ENCODE measurements at places on chromosomes 1 and 21.

DNA sequence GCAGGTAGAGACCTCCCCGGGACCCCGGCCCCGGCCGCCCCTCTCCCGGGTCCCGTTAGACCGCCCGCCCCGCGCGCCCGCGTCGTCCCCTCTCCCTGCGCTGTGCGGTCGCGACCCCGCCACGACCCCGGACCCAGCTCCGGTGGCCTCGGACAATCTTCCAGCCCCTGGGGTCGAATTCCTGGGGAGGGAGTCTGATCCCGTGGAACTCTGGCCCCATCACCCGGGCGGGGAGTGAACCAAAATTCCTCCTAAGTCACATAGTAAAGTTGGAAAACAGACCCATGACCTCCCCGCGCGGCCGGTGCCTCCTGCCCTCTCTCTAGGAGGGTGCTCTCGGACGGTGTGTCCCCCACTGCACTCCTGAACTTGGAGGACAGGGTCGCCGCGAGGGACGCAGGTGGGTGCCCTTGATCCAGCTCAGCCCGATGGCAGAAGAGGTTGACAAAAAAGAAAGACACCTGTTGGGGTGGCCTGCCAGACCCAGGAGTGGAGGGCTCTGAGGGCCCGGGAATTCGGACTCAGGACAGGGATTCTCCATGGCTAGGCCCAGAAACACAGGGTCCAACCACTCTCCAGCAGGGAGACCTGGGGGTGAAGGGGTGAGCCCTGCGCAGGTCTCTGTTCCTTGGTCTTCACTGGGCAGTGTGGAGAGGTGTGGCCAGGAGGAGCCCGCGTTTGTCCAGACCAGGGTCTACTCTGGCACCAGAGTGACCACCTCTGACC, 451 bp downstream of the ADAMTSL4 start:
- DNase-seq: no peak

DNA sequence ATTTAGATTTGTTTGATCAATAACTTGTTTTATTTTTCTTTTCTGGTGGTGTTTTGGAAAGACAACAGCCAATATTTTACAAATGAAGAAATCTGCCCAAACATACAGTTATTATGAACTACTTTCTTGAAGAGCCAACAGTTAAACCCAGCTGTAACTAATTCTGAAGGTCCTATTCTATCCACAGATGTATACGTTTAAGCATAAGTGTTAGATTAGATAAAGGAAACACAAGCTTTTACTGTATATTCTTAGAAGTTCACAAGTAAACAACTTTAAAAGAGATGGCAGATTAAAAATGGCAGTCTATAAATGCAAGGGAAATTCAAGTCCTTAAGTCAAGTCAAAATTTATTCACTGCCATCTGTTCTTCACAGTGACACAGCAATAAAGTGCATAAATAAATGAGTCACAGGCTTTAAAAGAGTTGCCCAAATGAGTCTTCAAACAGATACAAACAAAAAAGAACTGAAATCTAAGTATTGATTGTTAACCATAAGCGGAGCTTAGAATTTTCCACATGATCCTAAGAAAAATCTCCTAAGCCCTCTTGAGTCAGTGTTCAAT, 49.9 kb upstream of the KCNH1 start:
- no peak for DNase-seq

GRCh38 chr1:42847721-42848460, 1.5 kb downstream of the ZNF691 start:
- no peak for DNase-seq

DNA sequence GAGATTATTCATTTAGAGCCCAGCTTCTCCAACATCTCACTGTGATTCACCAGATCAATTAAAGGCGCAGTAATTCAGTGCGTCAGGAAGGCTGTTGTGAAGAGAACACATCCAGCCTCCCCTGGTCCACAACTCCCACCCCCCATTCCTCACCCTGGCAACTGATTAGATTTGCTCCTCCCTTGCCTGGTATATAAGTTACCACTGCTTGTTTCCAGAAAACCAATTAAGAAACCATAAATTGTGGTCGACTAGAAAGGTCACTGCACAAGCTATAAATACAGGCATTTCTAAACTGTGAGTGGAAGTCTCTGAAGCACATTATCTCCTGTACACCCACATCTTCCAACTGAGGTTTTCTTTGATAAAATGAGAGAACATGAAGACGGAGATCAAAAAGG, 41.9 kb downstream of the FAM163A start:
- no peak for DNase-seq

- DNase-seq: no peak
Measured at GRCh38 chr1:168970926-168971659, 135.4 kb upstream of the ATP1B1 start.

GRCh38 chr1:215612391-215612790, 45.3 kb downstream of the KCTD3 start:
- DNase-seq: no peak

DNA sequence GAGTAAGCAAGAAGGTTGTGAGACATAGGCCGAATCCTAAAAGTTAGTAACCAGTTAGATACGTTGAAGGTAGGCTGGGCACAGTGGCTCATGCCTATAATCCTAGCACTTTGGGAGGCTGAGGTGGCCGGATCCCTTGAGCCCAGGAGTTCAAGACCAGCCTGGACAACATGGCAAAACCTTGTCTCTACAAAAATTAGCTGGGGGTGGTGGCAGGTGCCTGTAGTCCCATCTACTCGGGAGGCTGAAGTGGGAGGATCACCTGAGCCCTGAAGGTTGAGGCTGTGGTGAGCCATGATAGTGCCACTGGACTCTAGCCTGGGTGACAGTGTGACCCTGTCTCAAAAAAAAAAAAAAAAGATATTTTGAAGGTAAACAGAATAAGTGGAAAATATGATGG, 1.5 kb upstream of the PARP1 start:
- no peak for DNase-seq

GRCh38 chr1:192476802-192477298, 98.7 kb upstream of the RGS1 start:
- DNase-seq: no peak

- no peak for DNase-seq
Measured at GRCh38 chr1:175857756-175858155, 114.4 kb upstream of the TNR start.

GRCh38 chr1:46393510-46393909, 607 bp upstream of the FAAH start:
- DNase-seq: no peak

GRCh38 chr1:3905953-3906671, 6.0 kb upstream of the C1orf174 start:
- no peak for DNase-seq

DNA sequence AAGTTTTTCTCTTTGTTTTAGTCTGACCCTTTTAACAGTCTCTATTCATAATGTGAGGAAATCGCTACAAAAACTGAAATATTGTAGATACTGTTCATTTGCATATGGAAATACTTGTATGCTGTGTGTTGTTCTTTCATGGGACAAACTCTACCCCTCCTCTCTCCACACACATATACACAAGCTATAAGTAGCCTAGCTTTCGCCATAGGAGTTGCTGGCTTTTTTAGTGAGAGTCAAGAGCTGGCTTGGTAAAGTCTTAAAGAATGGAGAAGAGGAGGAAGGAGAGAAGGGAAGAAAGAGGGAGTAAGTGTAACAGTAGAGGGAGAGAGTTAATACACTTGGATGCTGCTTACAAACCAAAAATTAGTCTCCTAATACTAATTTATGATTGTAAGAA, 115.6 kb downstream of the RABGAP1L start:
- no peak for DNase-seq

DNA sequence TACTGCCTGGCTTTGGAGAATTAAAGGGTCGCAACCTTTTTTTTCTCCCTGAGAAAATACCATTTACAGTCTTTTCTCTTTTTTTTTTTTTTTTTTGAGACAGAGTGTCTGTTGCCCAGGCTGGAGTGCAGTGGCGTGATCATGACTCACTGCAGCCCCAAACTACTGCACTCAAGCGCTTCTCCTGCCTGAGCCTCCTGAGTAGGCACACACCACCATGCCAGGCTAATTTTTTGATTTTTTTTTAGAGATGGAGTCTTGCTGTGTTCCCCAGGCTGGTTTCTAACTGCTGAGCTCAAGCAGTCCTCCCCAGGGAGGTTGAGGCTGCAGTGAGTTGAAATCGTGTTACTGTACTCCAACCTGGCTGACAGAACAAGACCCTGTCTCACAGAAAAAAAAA, 24.6 kb downstream of the UBE4B start:
- no peak for DNase-seq

GRCh38 chr1:242824435-242824834, 299.9 kb upstream of the PLD5 start:
- no peak for DNase-seq

DNA sequence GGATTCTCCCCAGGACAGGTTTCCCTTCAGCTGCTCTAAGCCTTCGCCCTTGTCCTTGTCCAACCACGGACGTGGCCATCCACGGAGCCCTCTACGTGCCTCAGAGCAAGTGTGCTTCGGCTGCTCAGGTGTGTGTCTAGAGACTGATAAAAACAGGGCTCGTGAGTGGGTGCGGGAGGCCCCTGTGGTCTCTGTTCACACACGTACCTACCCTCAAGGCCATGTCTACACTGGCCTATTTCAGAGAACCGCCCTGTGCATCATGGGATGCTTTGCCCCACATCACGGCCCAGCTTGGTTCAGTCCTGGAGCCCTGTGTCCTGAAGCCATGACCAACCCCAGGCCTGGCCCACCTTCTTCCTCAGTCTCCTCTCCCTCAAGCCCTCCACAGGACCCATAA, 24.6 kb upstream of the RUNX3 start:
- DNase-seq: no peak

DNA sequence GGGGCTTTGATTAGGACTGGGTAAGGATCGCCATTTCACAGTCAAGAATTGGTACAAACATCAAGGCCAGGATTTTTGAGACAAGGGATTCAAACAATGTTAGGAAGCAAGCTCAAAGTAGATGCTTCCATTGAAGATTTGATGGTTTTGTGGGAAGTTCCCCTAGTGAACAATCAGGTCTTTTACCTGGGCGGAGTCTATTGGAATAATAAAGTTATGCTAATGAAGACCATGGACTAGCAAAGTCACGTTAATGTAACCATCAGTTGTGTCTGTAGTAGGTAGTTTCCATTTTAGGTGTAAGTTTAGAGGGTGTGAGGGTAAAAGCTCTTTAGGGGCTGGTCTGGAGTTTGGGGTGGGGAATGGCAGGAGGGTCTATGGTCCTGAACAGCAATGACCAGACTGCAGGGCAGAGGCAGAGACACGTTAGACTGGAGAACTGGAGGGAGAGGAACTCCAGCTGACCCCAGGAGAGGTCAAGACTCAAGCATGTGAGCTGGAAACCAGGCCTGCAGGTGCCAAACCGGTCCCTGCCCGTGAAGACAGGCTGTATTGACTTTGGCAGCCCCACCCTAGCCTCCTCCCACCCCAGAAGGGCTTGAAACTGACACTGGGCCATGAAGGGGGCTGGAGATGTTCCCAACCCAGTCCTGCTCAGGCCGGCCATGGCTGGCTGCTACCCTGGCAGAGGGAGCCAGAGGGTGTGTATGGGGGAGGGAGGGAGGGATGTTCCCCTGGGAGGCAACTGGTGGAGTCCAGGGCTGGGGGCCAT, 36.0 kb upstream of the GPR37L1 start:
- DNase-seq: no peak

DNA sequence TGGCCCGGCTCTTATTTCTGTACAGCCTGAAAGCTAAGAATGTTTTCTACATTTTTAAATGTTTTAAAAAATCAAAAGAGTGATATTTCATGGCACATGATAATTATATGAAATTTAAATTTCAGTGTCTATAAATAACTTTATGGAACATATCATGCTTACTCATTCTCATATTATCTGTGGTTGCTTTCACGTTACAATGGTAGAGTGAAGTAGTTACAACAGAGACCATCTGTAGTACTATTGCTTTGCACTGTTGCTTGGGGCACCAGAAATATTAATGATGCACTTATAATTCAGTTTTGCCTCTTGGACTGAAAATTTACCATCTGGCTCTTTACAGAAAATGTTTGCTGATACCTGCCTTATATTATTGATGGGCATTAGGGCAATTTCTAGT, 481.6 kb downstream of the PLPP3 start:
- DNase-seq: no peak

GRCh38 chr1:38235705-38236104, 189.1 kb upstream of the POU3F1 start:
- DNase-seq: peak; percentile 44

DNA sequence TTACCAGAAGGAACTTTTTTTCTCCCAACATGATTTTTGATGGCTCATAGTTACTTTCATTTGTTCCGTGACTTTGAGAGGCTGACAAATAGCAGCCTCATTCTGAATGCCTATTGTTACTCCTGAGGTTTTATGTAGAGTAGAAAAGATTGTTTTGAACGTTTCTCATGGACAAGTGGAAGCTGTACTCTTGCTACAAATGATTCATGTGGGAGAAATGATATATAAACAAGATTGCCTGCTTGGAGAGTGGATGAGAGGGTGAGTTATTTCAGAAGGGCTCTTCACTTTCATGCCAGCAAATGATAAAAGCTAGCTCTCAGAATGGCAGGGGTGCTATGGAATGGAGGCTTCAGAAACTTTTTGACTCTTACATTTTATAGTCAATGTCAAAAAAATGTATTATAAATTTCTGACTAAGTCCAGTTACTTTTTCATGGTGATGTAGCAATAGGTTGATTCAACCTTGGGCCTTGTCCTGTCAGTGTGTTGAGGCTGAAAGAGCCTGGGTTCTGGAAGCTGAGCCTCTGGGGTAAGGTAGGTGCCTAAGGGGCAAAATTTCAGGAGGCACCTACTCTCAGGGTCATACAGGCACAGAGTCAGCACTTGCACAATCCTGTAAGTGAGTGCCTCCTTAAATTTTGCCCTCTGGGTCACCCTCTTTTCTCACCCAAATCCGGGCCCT, 19.4 kb downstream of the JUN start:
- peak; percentile 50 for DNase-seq

DNA sequence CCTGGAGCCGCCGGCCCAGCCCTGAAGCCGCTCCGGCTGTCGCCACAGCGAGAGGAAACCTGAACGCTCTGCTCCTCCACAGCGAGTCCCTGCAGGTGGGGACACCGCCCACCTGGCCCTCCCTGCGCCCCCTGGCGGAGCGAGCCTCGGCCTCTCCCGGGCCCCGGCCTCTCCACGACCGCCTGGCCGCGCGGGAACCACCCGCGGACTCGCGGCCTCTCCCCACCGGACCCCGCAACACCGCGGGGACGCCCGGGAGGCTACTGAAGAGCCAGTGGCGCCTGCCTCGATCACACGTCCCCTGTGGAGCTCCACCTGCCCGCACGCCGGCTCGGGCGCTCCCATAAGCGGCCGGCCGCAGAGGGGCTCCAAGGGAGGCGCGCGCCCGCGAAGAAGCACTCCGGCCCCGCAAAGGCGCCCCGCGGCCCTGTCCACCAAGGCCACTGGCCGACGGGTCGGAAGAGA, 109.6 kb downstream of the KCNN3 start:
- peak; percentile 27 for DNase-seq

GRCh38 chr1:233359431-233359830, 31.9 kb downstream of the MAP3K21 start:
- DNase-seq: no peak

Data from hepatic stellate cell (primary cell).